ENCODE measurements at places on chromosomes 1 and 21. TPM values are rescaled to one million over a fixed set of nuclear protein-coding genes. Genes with fewer than 3 reads are reported as not detected.

ARHGAP30 gene
- 0.06 TPM for total RNA-seq

NR1I3 gene
- total RNA-seq = not detected

CCDC181 gene
- total RNA-seq = 13.2 TPM

OR14K1 gene
- not detected for total RNA-seq

GOLT1A gene
- total RNA-seq = 1.2 TPM

CYP4A11 gene
- not detected for total RNA-seq

SAMSN1 gene
- not detected for total RNA-seq

EVI5 gene
- 13.7 TPM for total RNA-seq

SPRR4 gene
- total RNA-seq = not detected

OVAAL gene
- total RNA-seq = not detected

FBXO28 gene
- total RNA-seq = 35.4 TPM

HES3 gene
- 22.2 TPM for total RNA-seq

RGS1 gene
- not detected for total RNA-seq

SPAG17 gene
- 0.90 TPM for total RNA-seq

LIPI gene
- total RNA-seq = not detected

NPPB gene
- not detected for total RNA-seq

FMO5 gene
- total RNA-seq = 0.28 TPM

COL9A2 gene
- 3.7 TPM for total RNA-seq

Measured in neural progenitor cell (in vitro differentiated cells).